NCI-H1930 (cell line): ENCODE measurements at places on chromosomes 6 and 20.

DNA sequence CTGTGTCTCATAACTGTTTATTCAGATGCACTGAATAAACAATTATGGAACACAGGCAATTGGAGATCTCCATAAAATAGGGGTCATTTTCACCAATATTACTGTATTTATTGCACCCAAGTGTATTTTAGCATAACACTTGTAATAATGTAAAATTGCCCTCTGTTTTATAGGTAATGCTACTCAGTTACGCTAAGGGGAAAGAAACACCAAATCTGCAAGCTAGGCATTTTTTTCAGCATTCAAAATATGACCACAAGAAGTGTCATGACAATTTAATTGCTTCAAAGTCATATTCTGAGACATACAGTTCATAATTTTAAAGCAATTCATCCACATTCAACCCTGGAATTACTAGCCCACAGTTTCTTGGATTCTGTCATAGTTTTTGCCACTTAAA is 643.2 kb upstream of the NOX3 start:
- no peak for DNase-seq

DNA sequence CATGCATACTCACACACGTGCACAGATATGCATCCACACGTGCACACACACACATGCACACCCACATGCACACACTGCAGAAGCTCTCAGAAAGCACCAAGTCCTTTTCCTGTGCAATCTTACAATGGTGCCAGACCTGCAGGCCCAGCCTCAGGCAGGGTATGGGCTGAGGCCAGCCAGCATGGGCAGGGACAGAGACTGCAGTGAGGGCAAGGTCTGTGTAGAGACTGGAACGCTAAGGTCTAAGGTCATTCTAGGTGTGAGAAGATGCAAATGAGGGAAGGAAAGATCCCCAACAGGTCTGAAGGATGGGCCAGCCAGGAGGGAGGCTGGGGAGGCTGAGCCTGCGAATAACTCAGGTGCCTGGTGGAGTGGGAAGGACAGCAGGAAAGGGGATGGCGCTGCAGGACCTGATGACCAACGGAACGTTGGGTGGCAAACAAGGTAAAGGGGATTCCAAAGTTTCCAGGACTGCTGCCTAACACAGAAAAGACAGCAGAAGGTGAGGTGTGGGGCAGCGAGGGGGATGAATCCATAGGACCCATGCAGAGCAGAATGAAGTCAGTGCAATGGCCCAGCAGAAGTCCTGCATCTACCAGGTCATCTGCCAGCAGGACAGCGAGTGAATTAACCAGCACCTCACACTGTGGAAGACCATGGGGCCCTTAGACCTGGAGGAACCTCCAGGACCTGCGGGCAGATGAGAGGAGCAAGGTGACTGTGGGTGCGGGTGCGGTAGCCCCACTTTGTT is 67.0 kb downstream of the ABHD12 start:
- no peak for DNase-seq

- no peak for DNase-seq
These were observed 4.0 kb downstream of the DYNLT1 start for GRCh38 chr6:158640519-158640918.

- DNase-seq: no peak
These were observed 219.7 kb downstream of the UNC5CL start for GRCh38 chr6:40819182-40819834.

DNA sequence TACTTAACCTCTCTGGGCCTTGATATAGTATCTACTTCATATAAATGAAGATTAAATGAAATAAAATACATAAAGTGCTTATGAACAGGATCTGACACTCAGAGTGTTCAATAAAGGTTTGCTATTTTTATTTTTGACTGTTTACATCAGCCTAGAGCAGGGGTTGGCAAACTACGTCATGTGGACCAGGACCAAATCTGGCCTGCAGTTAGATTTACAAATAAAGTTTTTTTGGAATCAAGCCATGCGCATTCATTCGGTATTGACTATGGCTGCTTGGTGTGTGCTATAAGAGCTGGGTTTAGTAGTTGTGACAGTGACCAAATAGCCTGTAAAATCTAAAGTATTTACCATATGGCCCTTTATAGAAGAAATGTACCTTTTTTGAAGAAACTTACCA is 20.8 kb downstream of the PEX7 start:
- no peak for DNase-seq

- DNase-seq: no peak
These were observed 727.3 kb upstream of the FLRT3 start for GRCh38 chr20:15064741-15065140.

DNA sequence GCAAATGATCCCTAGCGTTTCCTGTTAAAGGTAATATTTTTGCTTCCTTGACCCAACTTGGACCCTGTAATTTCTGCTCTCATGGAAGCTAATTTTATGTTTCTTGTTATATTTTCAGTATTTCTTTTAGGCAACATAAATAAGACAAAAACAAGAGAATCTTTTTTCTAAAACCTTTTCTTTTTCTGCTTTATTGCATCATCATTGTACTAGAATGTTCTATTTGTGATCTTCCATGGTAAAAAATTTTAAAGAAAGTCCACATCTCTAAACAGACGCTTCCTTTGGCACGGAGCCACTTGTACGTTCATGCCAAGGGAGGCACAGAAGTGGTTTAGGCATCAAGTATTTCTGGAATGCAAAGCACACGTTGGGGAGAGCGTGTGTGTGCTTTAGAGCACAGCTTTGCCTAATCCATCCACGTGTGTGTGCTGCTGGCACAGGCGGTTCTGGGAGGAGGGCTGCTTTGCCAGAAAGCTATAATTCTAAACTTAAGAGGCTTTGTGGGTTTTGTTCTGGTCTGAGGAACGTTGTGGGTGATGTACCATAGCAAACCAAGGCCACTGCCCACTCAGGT is 98.3 kb downstream of the SASH1 start:
- no peak for DNase-seq

DNA sequence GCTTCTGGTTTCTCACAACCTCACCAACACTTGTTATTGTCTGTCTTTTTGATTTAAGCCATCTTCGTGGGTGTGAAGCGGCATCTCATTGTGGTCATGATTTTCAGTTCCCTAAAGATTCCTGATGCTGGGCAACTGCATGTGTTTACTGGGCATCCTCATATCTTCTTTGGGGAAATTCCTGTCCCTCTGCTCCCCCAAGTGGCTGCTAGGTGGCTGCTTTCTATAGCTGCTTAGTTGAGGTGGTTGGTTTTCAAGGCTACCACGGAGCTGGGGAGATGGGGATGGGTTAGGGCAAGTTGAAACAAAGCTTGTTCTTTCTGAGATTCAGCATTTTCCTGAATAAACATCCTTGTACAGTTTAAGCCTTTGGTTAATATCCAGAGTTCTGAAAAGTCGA is 403.9 kb upstream of the SULF2 start:
- no peak for DNase-seq

- DNase-seq: no peak
These were observed 48.7 kb upstream of the CITED2 start for GRCh38 chr6:139423037-139423703.

GRCh38 chr6:26576407-26576843 is 20.3 kb upstream of the ABT1 start:
- no peak for DNase-seq

- DNase-seq: no peak
These were observed 548 bp upstream of the HLA-DRA start for GRCh38 chr6:32439139-32439538.

- no peak for DNase-seq
These were observed 105.0 kb upstream of the MRPS10 start for GRCh38 chr6:42322676-42323075.

GRCh38 chr6:160930547-160931377 is 60.8 kb upstream of the MAP3K4 start:
- DNase-seq: peak; percentile 23

DNA sequence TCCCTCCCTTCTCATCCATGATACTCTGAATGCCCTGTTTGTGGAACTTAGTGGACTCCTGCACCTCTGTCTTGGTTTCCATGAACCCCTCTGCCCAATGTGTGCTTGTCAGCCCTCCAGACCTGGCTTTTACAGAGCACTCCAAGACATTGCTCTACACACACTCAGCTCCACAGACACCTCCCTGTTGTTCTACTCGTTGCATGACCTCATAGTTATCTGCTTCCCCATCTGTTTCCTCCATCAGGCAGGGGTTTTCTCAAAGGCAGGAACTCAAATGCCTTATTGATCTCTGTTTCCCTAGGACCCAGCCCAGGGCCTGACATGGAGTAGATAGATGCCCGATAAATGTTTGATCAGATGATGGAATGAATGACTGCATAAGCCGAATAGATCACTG is 13.3 kb downstream of the PLCG1 start:
- no peak for DNase-seq

- DNase-seq: no peak
These were observed 32.7 kb upstream of the MARCKS start for GRCh38 chr6:113824411-113824810.

DNA sequence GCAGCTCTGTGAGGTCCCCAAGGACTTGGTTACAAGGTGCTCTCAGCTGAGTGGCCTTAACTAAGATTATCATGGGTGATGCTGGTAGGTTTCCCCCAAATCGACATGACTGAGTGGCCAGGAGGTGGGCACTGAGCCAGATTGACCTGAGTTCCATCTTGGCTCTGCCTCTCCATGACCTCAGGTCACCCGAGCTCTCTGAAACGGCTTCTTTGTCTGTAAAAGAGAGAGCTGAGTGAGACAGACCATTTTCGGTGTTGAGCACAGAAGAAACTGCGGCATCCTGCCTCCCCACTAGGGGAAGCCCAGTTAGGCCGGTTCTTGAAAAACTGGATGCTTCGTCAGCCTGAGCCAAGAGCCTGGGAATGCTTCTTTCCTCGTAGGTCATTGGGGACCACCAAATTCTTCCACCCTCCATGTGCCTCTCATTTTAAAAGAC is 14.1 kb upstream of the STX16 start:
- DNase-seq: no peak

- no peak for DNase-seq
These were observed 374.9 kb upstream of the FLRT3 start for GRCh38 chr20:14712302-14712739.

DNA sequence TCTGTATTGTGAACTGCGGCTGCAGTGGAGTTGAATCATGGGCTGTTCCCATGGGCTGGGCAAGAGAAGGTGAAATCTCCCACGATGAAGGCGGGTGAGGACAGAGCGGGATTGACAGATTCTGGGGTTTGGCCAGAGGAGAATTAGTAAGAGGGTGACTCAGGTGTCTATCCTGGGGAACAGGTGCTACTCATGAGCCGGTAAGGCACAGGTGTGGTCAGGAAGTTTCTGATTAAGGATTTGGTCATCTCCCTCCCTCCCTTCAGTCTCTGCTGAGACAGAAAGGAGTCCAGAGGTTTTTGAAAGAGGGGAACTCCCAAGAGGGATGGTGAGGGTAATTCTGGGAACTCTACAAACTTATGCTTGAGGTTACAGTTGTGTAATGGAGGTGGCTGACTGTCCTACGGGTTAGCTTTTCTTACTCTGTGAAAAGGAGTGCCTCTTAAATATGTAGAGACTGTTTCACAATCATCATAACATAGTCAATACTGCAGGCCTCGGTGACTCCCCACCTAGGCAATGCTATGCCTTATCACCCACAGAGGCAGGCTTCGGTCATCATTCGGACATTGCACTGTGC is 31.5 kb downstream of the SERPINB1 start:
- DNase-seq: no peak

GRCh38 chr6:2264932-2265331 is 19.5 kb upstream of the GMDS start:
- DNase-seq: no peak

DNA sequence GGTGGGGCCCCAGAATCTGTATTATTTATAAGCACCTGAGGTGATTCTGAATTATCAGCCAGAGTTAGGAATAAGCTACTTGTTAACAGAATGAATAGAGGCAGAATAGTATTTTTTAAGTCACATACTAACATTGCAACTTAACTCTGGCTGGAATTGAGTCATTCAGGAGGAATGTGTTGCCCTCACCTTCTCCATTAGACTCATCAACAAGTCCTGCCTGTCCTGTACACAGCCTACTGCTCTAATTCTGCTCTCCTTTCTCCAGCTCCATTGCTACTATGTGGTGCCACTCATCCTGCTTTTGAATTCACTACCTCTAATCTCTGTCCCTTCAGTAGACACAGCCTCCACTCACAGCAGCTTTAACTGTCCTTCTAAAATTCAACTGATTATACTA is 669.4 kb downstream of the DHX35 start:
- DNase-seq: no peak

DNA sequence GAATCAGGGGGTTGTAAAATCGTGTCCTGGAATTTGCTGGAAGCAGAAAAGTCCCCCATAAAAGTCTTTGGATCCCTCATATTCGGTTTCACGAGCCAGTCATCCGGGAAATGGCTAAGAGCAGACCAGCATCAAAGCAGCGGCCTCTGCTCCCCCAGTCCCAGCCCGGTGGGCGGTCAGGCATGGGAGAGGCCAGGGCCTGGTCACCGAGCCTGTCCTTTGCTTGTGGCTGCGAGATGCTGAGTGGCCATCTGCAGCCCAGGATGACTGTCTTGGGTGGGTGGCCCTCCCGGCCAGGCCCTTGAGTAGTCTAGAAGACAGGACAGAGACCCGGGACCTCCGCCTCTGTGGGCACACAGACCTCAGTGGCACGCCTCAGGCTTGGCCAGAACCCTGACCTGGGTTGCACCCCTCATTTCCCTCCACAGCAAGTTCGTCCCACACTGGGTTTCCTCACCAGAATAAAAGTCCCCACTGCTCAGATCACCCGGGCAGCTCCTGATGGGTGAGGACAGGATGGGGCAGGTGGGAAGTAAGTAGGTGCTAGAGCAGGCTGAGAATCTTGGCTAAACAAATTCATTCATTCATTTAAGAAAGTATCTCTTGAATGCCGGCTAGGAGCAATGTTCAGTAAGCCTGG is 172.1 kb downstream of the BMP7 start:
- DNase-seq: no peak

DNA sequence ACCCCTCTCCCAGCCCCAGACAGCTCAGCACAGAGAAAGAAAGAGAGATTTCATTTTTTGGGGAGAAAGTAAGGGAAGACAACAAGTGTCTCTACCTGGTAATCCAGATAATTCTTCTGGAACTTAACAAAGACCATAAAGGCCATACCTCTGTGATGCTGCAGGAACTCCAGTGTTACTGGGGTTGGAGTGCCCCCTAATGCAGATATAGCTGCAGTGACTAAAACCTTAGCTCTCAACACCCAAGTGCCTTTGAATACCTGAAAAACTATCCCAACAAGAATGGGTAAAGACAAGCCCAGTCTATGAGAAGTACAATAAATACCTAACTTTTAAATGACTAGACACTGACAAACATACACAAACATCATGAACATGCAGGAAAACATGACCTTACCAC is 365.3 kb upstream of the PTCHD4 start:
- no peak for DNase-seq

- DNase-seq: no peak
These were observed 401.6 kb upstream of the CITED2 start for GRCh38 chr6:139776041-139776440.

DNA sequence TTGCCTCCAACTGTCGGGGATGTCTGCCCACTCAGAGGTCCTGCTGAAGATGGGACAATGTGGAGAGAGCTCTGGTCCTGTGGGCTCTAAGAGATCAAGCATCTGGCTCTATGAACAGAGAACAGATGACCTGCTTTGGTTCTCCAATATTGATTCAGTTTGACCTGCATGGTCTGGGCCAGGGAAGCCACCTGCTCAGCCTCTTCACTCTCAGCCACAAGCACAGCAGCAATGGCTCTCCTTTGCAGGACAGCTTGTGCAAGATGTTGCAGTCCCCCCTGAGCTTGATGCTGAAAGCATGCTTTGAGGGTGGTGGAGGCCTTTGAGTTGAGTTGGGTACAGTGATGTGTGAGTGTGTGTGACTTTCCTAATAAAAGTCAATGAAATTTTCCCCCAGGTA is 18.6 kb upstream of the MCM3 start:
- no peak for DNase-seq
